ENCODE measurements at places on chromosomes 16 and 17.

DNA sequence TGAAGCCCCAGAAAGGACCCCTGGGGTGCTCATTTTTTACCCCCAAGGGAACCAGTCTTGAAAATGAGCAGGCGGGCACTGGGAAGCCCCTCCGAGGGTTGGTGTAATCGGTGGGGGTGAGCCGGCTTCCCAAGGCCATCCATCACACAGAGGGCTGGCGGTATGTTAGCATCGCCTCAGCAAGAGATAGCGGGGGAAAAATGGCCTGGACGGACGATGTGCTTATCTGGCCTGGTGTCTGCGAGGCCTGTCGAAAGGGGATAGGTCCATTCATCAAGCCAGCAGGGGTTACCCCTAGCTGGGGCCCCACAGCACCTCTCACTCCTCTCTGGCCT lies 188.9 kb downstream of the IRF8 start:
- no peak for DNase-seq

- DNase-seq = no peak
Observed at GRCh38 chr17:40554646-40555295, 10.5 kb downstream of the CCR7 start.

DNA sequence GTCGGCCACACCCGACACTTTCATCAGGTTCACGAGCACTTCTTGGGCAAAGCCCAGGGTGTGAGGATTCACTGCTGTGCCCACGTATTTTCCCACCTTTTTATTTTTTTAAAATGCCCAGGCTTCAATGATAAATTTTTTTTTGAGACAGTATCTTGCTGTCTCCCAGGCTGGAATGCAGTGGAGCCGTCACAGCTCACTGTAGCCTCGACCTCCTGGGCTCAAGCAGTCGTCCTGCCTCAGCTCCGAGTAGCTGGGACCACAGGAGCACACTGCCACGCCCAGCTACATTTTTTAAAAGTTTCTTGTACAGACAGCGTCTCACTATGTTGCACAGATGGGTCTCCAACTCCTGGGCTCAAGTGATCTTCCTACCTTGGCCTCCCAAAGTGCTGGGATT lies 17.8 kb downstream of the UTS2R start:
- DNase-seq = no peak

GRCh38 chr17:81222620-81222905 lies 202 bp downstream of the CEP131 start:
- DNase-seq = no peak

DNA sequence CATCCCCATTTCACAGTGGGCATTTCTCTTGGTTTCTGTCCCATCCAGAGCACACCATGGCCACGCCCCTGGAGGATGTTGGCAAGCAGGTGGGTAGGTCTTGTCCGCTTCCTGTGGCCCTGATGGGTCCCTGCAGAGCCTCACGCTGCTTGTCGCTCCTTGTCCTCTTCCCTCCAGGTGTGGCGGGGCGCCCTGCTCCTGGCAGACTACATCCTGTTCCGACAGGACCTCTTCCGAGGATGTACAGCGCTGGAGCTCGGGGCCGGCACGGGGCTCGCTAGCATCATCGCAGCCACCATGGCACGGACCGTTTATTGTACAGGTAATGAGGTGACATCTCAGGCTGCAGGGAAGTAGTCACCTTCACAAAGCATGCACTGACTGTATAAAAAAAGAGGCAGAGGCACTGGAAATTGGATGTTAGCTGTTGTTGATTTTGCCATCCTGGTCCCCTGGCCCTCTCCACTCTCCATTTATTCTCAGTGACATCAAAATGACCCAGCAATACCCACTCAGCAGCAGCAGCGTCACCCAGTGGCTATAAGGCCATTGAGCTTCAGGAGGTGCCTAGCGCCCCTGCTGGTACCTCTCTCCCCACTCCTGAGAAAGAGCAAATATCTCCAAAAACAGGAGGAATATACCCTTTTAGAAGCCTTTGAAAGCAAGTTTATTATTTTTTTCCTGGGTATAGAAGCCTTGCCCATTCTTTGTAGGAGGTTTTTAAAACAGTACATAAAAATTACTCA lies 13.7 kb downstream of the METTL22 start:
- DNase-seq = peak; percentile 50

GRCh38 chr16:68740628-68741346 lies 3.7 kb downstream of the CDH1 start:
- no peak for DNase-seq

DNA sequence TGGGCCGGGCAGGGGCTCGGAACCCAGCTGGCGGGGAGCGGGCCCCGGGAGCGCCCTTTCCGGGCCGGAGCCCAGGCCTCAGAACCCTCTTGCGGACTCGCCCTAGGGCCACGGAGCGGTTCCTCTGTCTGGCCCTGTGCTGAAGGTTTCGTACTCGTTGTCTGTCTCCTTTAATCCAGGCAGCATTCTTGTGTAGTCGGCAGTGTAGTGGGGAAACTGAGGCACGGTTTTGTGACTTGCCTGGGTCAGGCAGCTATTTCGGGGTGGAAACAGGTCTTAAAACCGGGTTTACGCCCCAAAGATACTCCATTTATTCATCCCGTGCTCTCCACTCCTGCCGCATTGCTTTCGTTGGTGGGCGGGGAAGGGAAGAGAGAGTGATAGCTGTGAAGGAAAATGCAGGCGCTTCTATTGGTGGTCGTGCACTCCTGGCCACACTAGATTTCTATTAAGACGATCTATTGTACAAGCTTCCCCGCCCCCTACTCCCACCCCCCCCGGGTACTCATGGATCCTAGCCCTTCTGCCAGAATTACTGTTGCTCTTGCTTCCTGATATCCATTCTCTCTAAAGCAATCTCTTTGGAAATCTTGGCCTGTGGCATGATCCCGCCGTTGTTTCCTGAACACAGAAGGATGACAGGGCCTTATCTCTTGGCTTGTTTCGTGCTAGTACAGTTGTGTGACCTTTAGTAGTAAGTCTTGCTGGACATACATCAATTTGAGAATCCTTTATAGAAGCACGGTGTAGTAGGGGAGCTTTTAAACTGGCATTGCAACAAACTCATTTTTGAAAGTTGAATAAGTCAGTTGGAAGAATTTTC lies 751 bp downstream of the DCAF7 start:
- DNase-seq = peak; percentile 38

DNA sequence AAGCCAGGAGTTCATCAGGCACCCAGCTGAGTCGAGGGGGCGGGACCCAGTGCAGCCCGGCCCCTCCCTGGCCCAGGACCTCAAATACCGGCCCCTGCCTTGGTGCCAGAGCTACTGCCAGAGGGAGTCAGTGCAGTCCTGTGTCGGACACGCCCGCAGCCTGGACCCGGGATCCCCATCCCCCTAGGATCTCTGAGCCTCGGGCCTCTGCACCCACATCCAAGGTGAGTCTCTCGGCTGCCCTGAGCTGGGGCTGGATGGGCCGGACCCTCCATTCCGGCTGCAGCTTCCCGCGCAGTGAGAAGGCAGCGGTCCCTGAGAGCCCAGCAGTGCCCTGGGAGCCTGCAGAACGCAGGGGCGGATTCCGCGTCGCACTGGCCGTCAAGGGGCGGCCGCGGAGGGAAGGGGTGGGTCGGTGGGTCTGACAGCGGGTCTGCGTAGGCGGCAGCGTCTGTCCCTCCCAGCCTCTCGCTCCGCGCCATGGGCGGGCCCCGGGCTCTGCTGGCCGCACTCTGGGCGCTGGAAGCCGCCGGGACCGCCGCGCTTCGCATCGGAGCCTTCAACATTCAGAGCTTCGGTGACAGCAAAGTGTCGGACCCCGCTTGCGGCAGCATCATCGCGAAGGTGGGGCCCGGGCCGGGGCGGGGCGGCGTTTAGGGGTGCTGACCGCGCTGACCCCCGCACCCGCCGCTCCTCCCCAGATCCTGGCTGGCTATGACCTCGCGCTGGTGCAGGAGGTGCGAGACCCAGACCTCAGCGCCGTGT lies at the start of gene DNASE1L2:
Gene DNASE1L2 (plus strand): TSS at position 108 of the 765 bp plus-strand sequence. CDS start 373 bp downstream, at position 481.
- no peak for DNase-seq

GRCh38 chr16:58425756-58426494 lies 33.7 kb downstream of the GINS3 start:
- DNase-seq = no peak

- DNase-seq = no peak
Observed at GRCh38 chr17:82390860-82391435, 19.4 kb downstream of the UTS2R start.

- no peak for DNase-seq
Observed at GRCh38 chr16:68076560-68076959, 8.6 kb upstream of the NFATC3 start.

- DNase-seq = no peak
Observed at GRCh38 chr17:61425682-61426481, 26.2 kb downstream of the TBX2 start.

- DNase-seq = no peak
Observed at GRCh38 chr17:80594431-80595269, 50.0 kb downstream of the RPTOR start.

DNA sequence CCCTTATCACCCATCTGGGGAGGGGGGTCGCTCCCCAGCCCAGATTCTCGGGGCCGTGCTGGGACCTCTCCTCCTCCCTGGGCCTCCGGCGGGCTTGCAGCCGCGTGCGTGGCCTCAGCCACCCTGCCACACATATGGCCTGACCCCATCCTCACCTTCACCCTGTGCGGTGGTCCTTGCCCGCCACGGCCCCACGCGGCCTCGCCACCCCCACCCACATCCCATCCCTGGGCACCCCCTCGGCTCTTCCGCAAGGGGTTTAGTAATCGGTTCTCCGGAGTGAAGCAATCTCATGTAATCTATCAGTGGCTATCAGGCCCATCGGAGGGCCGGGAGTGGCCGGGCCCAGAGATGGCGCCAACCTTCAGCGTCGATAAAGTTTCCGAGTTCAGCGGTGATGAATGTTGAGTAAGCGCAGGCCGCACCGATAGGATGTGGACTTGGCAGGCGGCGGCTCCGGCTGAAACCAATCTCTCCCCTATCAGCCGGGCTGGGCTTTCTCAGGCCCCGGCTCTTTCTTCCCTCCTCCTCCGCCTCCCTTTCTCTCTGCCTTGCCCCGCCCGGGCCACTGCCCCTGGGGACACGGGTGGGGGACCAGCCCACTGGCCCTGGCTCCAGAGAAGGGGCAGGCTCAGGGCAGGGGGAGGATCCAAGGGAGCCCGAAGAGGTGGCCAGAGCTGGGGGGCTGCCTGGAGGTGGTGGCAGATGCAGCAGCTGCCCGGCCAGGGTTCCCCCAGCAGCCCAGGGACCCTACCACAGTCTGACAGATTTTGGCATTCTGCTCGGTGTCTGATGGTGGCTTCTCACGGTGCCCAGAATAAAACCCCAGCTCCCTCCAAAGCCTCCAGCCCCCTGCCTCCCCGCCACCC lies 20.8 kb downstream of the ZFPM1 start:
- DNase-seq = no peak

DNA sequence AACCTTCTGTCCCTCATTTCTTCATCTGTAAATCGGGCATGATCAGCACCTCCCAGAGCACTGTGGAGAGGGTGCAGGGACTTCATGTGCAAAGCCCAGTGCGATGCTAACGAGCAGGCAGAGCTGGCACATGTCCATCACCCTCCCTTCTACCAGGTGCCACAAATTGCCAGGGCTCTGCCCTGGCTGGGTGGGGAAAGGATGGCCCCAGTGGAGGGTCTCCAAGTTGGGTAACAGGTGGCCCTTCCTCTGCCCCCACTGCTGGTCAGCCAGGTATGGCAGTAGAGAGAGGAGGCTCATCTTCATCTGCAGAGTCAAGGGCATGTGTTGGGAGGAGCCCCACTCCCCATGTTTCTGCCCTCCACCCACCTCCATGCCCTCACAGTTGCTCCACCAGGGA lies 61.5 kb upstream of the CDH5 start:
- DNase-seq = no peak

- DNase-seq = no peak
Observed at GRCh38 chr16:30669026-30669902, 11.0 kb downstream of the FBRS start.

- no peak for DNase-seq
Observed at GRCh38 chr17:39580082-39580468, 27.6 kb downstream of the NEUROD2 start.

- no peak for DNase-seq
Observed at GRCh38 chr17:82883419-82884031, 43.7 kb upstream of the ZNF750 start.

GRCh38 chr16:19926449-19927390 lies 42.1 kb upstream of the GPRC5B start:
- DNase-seq = no peak

DNA sequence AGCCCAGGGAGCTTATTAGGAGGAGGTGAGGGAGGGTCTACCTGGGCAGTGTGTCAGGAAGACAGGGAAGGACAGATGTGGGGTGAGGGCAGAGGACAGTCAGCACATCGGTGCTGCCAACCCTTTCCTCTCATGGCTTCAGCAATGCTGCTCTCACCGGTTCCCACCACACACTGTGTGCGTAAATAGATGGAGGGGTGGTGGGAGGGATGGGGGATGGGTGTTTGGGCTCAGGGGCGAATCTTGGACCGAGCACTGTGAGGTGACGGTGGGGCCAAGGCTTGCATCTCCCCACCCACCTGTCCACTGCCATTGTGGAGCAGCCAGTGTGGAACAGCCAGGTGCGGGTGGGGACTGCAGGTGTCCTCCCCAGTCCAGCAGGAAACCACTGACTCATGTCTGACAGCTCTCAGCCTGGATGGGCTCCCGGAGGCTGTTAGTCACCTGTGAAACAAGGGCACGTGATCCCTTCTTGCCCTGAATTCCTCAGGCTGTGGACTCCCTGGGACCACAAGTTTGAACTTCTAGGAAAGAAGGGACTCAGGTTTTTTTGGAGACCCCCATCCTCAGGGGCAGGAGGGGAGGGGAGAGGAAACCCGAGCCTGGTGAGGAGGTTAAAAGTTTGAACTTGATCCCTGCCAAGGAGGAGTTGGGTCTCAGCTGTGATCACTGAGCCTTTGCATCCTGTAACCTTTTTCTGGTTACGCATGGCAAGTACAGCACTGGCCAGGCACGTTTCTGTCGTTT lies 42.7 kb upstream of the SMPD3 start:
- DNase-seq = peak; percentile 96

DNA sequence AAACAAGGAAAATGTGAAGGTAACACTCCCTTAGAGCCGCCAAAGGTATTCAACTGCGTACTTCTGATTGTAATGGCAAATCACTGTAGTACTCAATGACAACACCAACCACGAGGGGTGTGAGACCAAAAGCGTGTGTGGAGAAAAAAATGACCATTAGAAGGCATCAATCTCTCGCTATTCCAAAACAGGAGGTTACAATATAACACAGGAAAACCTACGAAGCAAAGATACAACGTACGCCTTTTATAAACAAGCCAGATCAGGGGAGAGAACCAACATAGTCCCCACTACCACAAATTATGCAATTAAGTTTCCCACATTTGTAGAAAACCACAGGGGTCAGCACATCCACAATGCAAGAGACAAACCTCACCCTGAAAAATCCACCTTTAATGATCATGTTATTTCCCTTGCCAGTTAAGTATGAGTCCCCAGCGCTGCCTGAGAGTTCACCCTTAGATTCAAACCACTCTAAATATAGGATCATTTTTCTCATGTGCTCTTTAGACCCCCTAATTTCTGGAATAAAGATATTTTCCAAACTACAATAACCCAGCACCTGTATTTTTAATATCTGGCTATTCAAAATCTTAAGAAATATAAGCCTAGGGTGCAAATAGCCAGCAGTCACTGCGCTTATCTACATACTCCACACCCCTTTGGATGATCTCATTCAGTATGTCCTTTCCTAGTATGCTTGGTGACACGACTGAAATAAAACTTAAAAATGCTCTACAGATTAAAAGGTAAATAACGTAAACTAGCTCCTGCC lies 12.4 kb downstream of the TEX14 start:
- peak; percentile 82 for DNase-seq

- no peak for DNase-seq
Observed at GRCh38 chr17:75153780-75154194, 525 bp downstream of the JPT1 start.

- DNase-seq = no peak
Observed at GRCh38 chr16:57548408-57548807, 6.0 kb downstream of the ADGRG5 start.

Measured in epithelial cell of esophagus (primary cell).